Iris pigment epithelial cell (primary cell): ENCODE measurements at places on chromosomes 1 and 21.

GRCh38 chr1:244496186-244496585 is 35.1 kb downstream of the CATSPERE start:
- DNase-seq, result no peak

- no peak for DNase-seq
Observed at GRCh38 chr1:45589861-45590260, 6.0 kb downstream of the NASP start.

DNA sequence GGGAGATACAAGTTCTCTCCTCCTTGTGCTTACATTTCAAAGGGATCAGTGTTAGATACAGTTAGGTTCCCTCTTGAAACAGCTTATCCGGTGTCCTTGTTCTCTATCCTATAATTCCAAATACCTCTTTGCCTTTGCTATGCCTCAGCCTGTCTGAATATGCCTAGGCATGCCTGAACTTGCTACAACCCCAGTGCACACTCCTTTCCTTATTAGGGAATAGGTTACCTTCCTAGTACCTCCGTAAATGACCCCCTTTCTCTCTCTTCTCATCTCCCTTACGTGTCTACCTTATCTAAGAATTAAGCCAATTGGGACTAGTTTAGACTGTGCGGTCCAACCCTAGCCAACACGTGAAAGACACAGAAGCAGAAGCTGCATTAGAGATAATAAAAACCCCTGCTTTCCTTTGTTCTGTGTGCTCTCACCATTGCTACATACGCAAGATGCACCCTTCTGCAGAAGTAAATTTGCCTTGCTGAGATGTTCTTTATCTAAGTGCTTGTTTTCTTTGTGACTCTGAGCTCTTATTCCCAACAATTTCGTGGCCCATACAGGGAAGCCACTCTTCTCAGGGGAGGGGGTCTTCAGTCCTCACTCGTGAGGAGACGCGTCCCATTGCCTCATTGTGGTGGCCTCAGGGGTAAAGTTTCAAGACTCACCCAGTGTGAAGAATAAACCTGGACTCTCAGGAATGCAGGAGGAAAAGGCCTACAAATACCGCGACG is 802.1 kb downstream of the PLA2G4A start:
- DNase-seq, result no peak

DNA sequence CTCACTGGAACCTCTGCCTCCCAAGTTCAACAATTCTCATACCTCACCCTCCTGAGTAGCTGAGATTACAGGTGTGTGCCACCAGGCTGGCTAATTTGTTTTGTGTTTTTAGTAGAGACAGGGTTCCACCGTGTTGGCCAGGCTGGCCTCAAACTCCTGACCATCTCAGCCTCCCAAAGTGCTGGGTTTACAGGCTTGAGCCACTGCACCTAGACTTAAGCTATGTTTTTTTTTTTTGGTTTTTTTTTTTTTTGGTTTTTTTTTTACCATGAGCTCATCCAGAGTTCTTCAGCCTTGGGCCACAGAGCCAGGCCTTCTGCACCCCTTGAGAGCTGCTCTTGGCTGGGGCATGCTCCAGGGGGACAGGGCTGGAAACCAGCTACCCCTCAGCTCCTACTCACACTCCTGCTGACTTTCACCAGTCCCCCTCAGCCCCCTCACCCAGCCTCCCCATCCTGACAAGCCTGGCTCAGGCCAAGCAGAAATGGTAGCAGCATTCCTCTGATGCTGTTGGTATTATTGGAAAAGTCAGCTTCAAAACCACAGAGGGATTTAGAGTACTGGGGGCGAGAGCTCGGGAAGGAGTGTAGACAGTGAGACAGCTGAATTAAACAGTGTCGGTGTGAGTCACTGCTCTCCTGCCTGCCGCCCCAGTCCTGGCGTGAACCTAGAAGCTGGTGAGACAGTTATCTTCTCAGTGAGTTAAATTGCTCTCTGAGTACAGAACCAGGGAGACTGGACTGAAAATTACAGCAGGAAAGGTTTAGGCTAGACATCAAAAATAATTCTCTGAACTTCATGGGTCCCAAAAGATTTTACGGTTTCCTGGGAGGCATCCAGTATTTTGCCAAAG is 63.7 kb downstream of the NAV1 start:
- peak; percentile 99 for DNase-seq

- DNase-seq, result no peak
Observed at GRCh38 chr21:44914176-44914874, 6.4 kb downstream of the ITGB2 start.

DNA sequence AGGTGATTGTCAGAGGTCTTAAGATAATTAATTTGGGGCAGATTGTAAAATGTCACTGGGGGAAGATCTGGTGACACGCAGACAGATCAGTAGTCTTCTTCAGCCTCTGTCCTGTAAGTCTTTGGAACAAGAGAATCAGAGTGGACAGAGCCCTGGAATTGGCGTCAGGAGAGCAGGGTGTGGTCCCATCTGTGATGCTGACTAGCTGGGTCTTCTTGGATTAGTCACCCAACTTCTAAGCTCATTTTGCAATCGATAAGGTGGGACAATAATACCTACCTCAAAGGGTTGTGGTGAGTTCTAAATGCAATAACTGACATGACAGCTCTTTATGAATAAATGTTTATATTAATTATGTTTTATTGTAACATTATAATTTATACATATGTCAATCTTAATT is 4.8 kb downstream of the FASLG start:
- no peak for DNase-seq

GRCh38 chr1:30358500-30358899 is 364.9 kb downstream of the MATN1 start:
- no peak for DNase-seq

- DNase-seq, result no peak
Observed at GRCh38 chr21:41290106-41290799, 26.3 kb upstream of the FAM3B start.

DNA sequence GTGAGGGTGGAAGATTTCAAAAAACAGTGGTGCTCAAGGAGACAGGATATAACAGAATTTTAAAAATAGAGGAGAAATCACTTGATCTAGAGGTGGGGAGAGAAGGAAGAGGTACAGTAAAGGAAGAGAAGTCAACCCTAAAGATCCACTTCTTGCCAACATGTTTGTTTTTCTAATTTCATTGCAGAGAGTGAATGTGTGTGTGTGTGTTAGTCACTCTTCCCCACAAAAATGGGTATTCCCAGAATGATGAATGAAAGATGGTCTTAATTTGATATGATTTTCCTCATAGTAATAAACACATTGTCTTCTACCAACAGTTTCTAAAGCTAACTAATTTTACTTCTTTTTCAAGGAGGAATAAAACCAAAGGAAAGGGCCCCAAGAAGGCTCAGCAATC is 74.2 kb upstream of the NGF start:
- DNase-seq, result peak; percentile 42

- no peak for DNase-seq
Observed at GRCh38 chr1:23594149-23594907, 35.0 kb upstream of the ID3 start.

DNA sequence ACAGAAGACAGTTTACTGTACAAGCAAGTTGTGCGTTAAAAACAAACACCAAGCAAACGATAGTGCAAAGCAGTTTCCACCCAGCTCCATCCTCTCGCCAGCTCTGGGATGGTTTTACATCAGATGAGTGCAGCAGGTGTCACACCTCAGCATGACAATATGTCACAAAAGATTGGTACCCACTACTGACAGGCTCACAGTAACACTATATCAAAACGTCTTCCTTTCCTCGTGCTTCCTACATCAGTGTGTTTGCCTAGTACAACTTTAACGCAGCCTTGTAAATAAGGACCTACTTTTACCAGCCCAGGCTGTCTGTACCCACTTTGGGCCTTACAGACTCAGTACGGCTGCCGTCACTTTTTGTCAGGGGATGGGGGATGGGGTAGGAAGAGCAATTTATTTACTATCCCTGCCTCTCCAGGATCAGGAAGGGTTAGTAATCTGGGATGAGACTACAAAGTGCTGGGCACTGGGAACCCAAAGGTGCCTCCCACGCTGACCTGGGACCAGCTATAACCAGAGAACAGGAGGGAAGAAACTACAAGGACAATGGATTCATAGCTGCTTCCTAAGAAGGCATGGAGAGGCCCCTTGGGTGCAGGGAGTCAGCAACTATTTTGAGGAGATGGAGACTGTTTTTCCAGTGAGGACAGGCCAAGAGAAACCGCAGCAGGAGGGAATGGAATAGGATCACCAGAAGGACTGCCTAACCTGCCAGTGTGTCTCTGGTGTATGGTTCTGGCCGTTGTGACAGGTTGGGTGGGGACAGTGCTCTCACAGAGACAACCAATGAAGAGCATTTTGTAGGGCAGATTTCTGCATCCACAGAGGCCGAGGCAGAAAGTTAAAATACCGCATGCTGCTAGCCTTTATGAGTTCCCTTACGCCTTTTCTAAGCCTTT is 30.2 kb downstream of the RUNX3 start:
- no peak for DNase-seq

DNA sequence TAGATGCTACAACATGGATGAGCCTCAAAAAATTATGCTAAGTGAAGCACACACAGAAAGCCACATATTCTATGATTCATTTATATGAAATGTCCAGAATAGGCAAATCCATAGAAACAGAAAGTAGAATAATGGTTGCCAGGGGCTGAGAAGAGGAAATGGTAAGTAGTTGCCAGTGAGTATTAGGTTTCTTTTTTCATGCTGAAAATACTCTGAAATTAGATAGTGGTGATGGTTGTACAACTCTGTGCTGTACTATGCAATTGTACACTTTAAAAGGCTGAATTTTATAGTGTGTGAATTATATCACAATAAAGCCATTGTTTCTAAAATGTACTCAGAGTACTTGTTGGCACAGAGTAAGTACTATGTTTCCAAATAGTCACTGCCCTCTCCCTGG is 15.5 kb upstream of the GFI1 start:
- peak; percentile 78 for DNase-seq

GRCh38 chr1:147622731-147623130 is 47.6 kb downstream of the ACP6 start:
- peak; percentile 66 for DNase-seq

GRCh38 chr1:236565530-236565929 is 38.8 kb downstream of the HEATR1 start:
- DNase-seq, result no peak
